ENCODE measurements at places on chromosomes 12 and 14. TPM values are rescaled to one million over a fixed set of nuclear protein-coding genes. Genes with fewer than 3 reads are reported as not detected.

DNA sequence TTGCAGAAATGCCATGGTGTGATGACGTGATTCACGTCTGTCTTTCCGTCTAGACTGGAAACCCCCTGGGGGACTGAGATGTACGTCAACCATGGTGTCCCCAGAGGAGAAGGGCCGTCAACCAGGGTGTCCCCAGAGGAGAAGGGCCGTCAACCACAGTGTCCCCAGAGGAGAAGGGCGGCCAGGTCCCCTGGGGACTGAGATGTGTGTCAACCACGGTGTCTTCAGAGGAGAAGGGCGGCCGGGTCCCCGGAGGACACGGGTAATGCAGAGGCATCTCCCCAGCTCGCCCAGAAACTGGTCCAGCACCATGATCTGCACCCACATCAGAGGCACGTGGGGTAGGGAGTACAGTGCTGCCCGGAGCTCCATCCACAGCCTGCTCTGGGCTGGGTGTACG lies 30.6 kb upstream of the GALNT9 start:
- no peak for DNase-seq
- peaks cover 7% of the 10 kb centered on the region for H3K27me3 ChIP-seq
- H3K4me1 ChIP-seq: peaks cover 4% of the 10 kb centered on the region
- H3K27ac ChIP-seq: no peak overlapping the region
- H3K36me3 ChIP-seq: no peaks in the 10 kb centered on the region
- H3K4me3 ChIP-seq: no peak overlapping the region

GRCh38 chr14:59534361-59534987 lies 42.1 kb downstream of the CCDC175 start:
- no peak for DNase-seq
- no peak overlapping the region for H3K4me3 ChIP-seq
- H3K27ac ChIP-seq: no peak overlapping the region

- no peak overlapping the region for H3K4me3 ChIP-seq
- H3K36me3 ChIP-seq: no peaks in the 10 kb centered on the region
- H3K27ac ChIP-seq: no peak overlapping the region
- no peak for DNase-seq
These were observed 433.9 kb downstream of the EGLN3 start for GRCh38 chr14:33516898-33517436.

GRCh38 chr12:68359674-68360073 lies 27.5 kb upstream of the MDM1 start:
- DNase-seq: no peak
- H3K27me3 ChIP-seq: no peaks in the 10 kb centered on the region
- H3K36me3 ChIP-seq: no peaks in the 10 kb centered on the region
- H3K27ac ChIP-seq: no peak overlapping the region

DNA sequence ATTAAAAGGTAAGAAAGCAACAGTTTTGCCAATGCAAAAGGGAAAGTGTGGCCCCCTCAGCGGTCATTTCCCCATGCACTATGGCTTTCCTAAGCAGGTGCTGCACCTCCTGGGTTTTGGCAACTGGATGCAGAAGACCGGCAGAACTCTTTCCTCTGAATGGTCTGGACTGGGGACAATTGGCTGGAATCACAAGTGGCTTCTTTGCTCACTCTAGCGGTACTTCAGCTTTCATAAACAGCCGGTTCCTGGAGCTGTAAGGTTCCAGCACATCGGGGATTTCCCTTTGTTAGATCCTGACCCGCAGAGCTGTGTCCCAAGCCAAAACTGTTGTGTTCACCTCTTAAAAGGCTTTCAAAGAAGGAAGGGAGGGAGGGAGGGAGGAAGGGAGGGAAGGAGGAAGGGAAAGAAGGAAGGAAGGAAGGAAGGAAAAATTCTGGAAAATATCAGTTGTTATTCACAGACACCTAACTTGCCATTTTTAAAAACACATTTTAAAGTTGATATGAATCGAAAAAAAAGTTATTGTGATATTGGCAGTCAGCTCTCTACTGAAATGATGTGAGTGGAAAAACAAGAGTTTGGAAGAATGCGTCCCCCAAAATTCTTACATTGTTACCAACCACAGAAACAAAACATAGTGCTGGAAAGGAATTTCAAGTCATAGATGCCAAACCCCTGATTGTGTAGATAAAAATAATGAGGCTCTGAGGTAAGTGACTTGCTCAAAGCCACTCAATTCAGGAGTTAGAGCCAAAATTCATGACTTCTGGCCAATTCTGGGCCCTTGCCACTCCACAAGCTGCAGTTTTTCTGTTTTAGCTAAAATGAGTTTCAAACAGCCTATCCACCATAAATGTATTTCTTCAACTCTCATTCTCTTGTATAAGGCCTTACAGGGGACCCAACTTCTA lies 220.6 kb upstream of the HMGA2 start:
- H3K4me1 ChIP-seq: peaks cover 15% of the 10 kb centered on the region
- no peaks in the 10 kb centered on the region for H3K27me3 ChIP-seq
- no peak overlapping the region for H3K4me3 ChIP-seq

- no peak for DNase-seq
- no peak overlapping the region for H3K27ac ChIP-seq
- H3K4me3 ChIP-seq: no peak overlapping the region
- no peaks in the 10 kb centered on the region for H3K4me1 ChIP-seq
- H3K36me3 ChIP-seq: no peaks in the 10 kb centered on the region
These were observed 173.4 kb downstream of the PPFIA2 start for GRCh38 chr12:81585787-81586186.

The ADCK1 gene
- 8.2 TPM for total RNA-seq

Measured in hepatocyte (in vitro differentiated cells).